AML-193 (cell line): ENCODE measurements at places on chromosomes 6 and 20.

GRCh38 chr6:34661357-34661756 is 35.2 kb downstream of the ILRUN start:
- DNase-seq: no peak

- no peak for DNase-seq
Measured at GRCh38 chr6:125834348-125834747, 43.6 kb downstream of the NCOA7 start.

GRCh38 chr6:150528648-150529285 is 70.9 kb upstream of the PLEKHG1 start:
- no peak for DNase-seq

DNA sequence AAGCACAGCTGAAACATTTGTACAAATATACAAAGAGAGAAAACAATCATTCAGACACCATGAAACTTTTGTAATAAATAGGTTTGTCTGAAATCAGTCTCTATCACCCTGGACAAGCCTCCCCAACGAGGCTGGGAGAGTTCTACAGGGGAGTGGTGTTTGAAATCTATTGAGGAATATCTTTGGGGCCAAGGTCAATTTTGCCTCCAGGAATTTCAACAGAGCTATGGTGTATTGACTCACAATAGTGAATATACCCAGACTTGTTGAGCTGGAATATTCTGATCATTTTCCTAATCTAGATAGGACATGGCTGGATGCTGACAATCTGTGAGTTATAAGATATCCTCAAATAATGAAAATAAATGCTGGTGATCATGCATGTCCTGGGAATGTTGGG is 51.5 kb upstream of the ENPP5 start:
- no peak for DNase-seq

GRCh38 chr6:117976030-117976651 is 69.1 kb downstream of the SLC35F1 start:
- DNase-seq: peak; percentile 53

DNA sequence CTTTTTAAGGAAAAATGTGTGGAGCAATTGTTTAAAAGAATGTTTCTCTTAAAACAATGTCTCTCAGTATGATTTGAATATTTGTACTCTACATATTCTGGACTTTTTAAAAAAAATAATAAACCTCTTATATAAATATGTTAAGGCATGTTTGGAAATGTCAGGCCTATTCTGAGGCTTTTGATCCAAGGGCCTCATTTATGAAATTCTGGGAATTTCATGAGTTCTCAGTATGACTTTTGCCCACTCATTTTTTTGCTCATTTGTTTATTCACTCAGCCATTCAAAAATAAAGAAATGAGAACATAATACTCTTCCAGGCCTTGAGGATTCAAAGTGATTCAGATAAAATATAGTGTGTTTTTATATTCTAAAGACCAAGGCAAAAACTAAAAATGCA is 60.4 kb downstream of the DOK5 start:
- DNase-seq: no peak

DNA sequence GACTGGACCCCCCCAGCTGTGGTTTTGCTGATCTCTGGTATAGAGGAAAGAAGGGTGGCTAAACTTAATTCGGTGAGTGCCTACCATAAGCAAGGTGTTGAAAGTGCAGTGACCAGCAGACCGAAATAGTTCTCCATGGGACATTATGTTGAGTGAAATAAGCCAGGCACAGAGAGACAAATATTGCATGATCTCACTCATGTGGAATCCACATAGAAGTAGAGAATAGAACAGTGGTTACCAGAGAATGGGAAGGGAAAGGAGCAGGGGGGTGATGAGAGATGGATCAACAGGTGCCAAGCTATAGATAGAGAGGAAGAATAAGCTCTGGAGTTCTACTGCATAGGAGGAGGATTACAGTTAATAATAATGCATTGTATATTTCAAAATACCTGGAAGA is 9.7 kb upstream of the GCNT2 start:
- no peak for DNase-seq
